MCF 10A (cell line): ENCODE measurements at places on chromosomes 5 and 9. TPM values are rescaled to one million over a fixed set of nuclear protein-coding genes. Genes with fewer than 3 reads are reported as not detected.

DNA sequence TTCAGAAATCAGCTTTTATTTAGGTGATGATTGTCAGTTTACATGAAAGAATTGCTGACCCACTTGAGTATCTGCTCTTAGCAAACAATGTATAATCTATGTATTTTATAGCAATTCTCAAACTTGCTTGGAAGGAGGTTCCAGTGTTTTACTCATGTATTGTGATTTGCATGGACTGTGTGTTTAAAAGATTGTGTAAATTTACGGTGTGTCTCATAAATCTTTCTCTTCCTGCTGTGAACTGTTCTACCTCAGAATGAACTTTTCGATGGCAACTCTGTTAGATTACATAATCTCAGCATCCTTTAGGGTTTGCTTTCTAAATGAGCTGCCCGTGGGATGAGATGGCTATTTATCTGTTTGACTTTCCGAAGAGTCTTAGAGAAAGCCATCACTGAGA is 122.5 kb downstream of the MEF2C start:
- DNase-seq: no peak

DNA sequence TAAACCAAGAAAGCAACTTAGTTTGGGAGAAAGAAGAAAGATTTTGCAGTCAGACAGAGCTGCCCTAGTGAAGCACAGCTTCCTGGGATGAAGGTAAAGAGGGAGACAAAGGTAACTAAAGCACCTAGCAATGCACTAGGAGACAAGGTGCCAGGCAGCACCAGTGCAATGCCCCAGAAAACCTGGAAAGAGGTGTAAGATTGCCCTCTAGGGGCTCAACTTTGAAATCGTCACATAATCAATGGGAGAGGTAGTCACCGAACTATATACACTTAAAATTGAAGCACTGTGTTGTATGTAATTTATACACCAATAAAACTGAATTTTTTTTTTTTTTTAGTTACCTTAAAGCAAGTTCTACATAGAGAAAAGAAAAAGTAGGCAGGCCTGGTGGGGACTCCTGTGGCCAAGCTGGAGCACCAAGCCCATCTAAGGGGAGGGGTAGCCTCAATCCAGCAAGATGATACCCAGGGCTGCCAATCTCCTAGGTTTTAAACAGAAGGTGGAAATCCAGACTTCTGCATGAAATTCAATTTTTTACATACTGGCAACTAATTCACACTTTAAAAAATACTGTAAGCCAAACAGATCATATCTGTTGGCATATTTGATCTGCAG is 48.2 kb downstream of the CDK5RAP2 start:
- peak; percentile 81 for DNase-seq

GRCh38 chr9:88953381-88954029 is 37.8 kb upstream of the S1PR3 start:
- no peak for DNase-seq

GRCh38 chr5:124373883-124374282 is 372.6 kb downstream of the ZNF608 start:
- DNase-seq: no peak

DNA sequence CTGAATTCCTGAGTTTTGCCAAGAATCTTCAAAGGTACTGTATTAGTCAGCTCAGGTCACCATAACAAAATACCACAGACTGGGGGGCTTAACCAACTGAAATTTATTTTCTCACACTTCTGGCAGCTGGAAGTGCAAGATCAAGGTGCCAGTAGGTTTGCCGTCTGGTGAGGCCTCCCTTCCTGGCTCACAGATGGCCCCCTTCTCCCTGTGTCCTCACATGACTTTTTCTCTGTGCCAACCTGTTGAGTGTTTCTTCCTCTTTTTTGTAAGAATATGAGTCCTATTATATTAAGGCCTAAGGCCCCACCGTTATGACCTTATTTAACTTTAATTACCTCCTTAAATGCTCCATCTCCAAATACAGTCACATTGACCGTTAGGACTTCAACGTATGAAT is 156.1 kb upstream of the KIF2A start:
- no peak for DNase-seq

- no peak for DNase-seq
Measured at GRCh38 chr9:85522459-85523092, 219.2 kb downstream of the AGTPBP1 start.

DNA sequence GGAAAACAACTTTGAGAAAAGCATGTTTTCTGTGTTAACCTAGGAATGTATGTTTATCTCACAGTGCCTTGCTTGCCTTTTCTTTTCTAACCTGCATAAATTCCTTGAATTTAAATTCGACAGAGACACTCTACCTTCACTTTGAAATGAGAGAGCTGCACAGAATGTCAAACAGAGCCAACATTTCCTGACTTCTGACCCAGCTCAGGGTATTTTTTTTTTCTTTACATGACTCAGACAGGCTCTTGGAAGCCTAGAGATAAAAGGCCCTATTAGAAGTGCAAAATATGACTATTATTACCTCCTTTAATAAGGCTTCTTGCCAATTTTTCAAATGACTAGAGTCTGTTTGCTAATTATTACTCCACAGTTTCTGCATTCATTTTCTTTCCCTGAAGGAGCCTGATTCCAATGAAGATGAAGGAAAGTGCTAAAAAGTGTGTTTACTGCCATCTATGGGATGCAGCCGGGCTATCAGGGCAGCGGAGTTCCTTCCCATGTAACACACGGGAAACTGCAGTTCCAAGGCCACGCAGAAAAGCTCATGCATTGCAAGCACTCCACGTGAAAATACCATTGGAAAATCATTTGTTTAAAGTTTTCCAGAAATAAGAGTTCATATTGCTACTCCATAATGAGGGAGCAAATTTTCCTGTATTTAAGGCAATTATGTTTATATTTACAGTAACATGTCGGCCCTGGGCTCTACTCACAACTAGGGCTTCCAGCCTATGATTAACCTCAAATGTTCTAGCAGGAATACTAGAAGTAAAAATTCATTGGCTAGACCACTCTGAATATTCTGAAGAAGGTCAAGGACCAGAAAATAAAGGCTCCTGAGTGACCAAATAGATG is 485.6 kb downstream of the ZSWIM6 start:
- peak; percentile 53 for DNase-seq

- no peak for DNase-seq
Measured at GRCh38 chr5:39502704-39503103, 77.9 kb upstream of the DAB2 start.

GRCh38 chr9:76610011-76610352 is 151.0 kb downstream of the GCNT1 start:
- peak; percentile 60 for DNase-seq

The GNA14 gene
- total RNA-seq: not detected in 2 replicates

The CLTB gene
- 333 and 339 TPM in 2 replicates for total RNA-seq

The C9 gene
- not detected in 2 replicates for total RNA-seq

The SPATA31E1 gene
- total RNA-seq: not detected in 2 replicates
